Stimulated activated CD4-positive, alpha-beta T cell treated with anti-CD3 and anti-CD28 coated beads, Interleukin-1b, Interleukin-23, amount 100 ng/mL, for 4 hours (primary cell): ENCODE measurements at places on chromosomes 2 and 18.

GRCh38 chr2:136402281-136402680 lies 284.3 kb upstream of the CXCR4 start:
- DNase-seq, result no peak

GRCh38 chr2:101396316-101396717 lies 9.0 kb upstream of the CREG2 start:
- DNase-seq, result no peak

- no peak for DNase-seq
Observed at GRCh38 chr2:60355849-60356261, 197.6 kb downstream of the BCL11A start.

DNA sequence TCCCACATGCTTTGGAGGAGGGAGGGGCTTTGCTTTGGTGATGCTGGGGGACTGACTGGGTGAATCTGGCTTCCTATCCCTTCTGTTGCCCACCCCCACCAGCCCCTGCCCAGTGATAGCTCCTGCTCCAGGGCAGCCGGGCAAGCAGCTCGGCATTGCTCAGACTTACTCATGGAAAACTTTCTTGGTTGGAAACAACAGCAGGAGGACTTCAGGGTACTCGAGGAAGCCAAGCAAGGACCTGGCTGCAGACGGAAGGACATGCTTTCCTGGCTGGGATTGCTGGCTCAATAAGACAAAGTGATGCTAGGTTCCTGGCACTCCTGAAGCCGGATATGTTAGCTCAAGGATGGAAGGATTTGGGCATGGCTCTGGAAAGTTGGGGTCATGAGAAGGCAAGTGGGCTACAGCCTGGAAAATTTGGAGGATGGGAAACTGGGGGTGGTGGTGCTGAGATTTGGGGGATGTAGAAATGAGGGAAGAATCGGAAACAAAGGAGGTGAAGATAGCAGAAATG lies 3.1 kb downstream of the SPEG start:
- DNase-seq, result no peak
